Vagina (tissue), 2 donors: ENCODE measurements at places on chromosomes 1 and 21.

GRCh38 chr1:15381805-15382204, 27.9 kb upstream of the EFHD2 start:
- no peak for DNase-seq

- no peak for DNase-seq
These were observed 2.4 kb downstream of the ATP2B4 start for GRCh38 chr1:203629016-203629506.

DNA sequence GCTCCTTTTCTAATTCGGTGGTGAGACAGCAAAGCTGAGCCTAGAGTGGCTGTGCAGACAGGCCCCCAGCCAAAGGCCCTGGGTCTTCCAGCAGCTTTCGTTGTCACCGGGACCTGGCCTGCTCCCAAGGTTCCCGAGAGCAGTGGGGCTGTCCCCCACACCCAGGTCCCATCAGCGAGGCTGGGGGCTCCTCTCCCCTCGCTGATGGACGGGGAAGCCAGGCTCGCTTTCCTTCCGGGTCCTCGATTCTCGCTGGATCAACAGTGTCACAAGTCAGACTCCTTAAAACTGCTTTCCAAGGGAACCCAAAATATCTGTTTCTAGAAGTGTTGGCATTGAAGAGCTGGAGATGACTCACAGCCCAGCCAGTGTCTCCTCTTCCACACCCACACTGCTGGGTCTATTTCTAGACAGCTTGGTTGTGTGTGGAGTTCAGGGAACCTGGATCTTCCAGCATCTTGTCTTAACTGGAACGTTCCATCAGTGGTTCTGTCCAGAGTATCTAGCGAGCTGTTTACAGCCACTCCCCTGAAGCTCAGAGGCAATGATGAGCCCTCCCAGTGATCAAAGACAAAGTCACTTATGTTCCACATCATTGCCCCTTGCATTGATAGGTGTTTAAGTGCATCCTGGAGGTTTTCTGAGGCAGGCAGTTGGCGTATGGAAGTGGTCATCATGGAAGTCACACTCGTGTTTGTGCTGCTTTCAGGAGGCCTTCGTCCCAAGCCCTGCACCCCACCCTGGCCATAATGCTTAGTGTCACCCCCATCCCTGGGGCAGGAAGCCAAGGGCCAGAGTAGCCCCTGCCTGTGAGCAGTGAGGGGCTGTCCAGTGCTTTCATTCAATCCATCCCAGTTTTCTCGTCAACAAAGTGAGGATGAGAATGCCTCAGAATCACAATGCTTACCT, 35.2 kb downstream of the RRP1 start:
- DNase-seq, result no peak

DNA sequence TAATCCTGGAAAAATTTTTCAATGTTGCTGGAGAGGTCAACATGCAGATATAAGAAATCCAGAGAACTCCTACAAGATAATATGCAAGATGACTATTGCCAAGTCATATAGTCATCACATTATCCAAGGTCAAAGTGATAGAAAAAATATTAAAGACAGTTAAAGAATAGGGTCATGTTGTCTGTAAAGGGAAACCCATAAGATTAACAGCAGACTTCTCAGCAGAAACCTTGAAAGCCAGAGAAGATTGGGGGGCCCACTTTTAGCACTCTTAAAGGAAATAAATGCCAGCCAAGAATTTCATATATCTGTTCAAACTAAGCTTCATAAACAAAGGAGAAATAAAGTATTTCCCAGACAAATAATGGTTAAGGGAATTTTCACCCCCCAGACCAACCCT, 64.1 kb downstream of the PTGFR start:
- DNase-seq, result no peak

DNA sequence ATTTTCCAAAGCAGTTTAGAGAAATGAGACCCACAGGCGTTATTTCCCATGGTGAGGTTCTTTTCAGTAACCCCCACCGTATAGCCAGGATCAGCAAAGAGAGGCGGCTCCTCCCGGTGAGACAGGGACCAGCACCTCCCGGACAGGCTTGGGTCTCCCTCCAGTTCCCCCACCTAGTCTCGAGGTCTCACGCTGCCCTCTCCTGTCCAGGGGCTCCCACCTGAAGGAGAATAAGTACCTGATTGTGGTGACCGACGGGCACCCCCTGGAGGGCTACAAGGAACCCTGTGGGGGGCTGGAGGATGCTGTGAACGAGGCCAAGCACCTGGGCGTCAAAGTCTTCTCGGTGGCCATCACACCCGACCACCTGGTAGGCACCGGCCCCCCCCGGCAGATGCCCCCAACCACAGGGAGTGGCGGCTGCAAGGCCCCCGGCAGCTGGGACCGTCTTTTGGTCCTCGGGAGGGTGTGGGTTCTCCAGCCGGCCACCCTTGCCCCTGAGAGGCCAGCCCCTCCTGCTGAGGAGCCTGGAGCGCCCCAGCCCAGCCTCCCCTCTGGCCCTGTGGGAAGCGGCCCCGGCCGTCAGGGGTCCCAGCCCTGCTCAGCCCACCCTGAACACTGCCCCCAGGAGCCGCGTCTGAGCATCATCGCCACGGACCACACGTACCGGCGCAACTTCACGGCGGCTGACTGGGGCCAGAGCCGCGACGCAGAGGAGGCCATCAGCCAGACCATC, 4.9 kb downstream of the COL6A1 start:
- no peak for DNase-seq

DNA sequence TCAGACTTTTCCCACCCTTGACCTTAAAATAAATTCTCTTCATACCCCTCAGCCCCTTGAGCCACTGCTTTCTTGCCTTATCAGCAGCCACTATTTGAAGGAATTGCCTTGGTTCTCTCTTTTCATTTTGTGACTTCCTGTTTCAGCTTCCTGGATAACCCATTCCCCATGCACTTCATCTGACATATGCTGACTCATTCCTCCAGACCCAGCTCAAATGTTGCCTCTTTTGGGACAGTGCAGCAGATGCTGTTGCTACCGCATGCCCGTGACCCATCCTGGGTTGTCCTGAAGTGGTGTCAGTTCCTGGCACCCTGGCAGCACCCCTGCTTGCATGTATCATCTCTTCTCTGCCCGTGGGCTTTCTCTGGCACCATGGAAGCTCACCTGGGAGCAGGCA, 496.1 kb downstream of the PTPRU start:
- no peak for DNase-seq

GRCh38 chr1:172969611-172970010, 81.1 kb downstream of the TNFSF18 start:
- no peak for DNase-seq

GRCh38 chr1:2825487-2826189, 24.1 kb upstream of the TTC34 start:
- no peak for DNase-seq
